Activated CD4-positive, alpha-beta memory T cell treated with anti-CD3 and anti-CD28 coated beads, Interleukin-2, amount 10 ng/mL, durations not matched to agents 7 days and 5 days (primary cell): ENCODE measurements at places on chromosomes 2 and 18. TPM values are rescaled to one million over a fixed set of nuclear protein-coding genes. Genes with fewer than 3 reads are reported as not detected.
A peak's percentile ranks its signal among the peaks of the same experiment; 100 is the strongest.

UGT1A5 gene
- not detected for total RNA-seq

- no peak overlapping the region for H3K4me3 ChIP-seq
- no peak for DNase-seq
- no peaks in the 10 kb centered on the region for H3K4me1 ChIP-seq
- no peak overlapping the region for H3K27ac ChIP-seq
- no peaks in the 10 kb centered on the region for H3K27me3 ChIP-seq
These were observed 291.2 kb upstream of the HNMT start for GRCh38 chr2:137672989-137673552.

- peak overlapping the region; percentile 9 for H3K27ac ChIP-seq
- H3K36me3 ChIP-seq: no peaks in the 10 kb centered on the region
- DNase-seq: peak; percentile 61
- peak overlapping the region; percentile 3 for H3K4me3 ChIP-seq
- peaks cover 26% of the 10 kb centered on the region for H3K27me3 ChIP-seq
- H3K4me1 ChIP-seq: peaks cover 42% of the 10 kb centered on the region
These were observed 9.4 kb upstream of the IL1RL1 start for GRCh38 chr2:102301867-102302362.

- H3K27me3 ChIP-seq: no peaks in the 10 kb centered on the region
- no peak overlapping the region for H3K4me3 ChIP-seq
- no peak for DNase-seq
- no peak overlapping the region for H3K27ac ChIP-seq
These were observed 24.0 kb downstream of the RTN4 start for GRCh38 chr2:55026202-55026601.
